ENCODE measurements at places on chromosomes 3 and 15. TPM values are rescaled to one million over a fixed set of nuclear protein-coding genes. Genes with fewer than 3 reads are reported as not detected.
A peak's percentile ranks its signal among the peaks of the same experiment; 100 is the strongest.

THRB gene
- total RNA-seq, result 8.4 TPM

RBP2 gene
- not detected for total RNA-seq

MASP1 gene
- 7.2 TPM for total RNA-seq

PML gene
- 20.9 TPM for total RNA-seq

- DNase-seq, result no peak
Observed at GRCh38 chr3:14288833-14289451, 110.3 kb downstream of the LSM3 start.

C3orf18 gene
- 5.3 TPM for total RNA-seq

LEKR1 gene
- total RNA-seq, result 8.4 TPM

LDHAL6B gene
- total RNA-seq, result 3.6 TPM

DNA sequence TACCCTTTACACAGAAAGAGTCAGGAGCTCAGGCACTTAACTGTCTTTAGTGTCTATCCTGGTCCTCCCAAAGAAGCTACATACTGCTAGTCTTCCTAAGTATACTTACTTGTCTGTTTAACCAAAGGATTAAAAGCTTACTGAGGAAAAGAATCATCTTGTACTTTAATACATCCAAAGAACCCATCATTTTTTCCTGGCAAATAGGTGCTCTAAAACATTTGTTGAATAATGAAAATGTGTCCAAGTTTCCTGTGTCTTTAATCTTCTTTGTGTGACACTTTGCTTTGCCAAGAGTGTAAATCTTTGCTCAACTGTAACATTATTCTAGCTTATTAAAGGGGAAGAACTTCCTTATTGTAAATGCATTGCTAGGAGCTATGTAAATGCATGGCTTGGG, 519.2 kb downstream of the OTOL1 start:
- no peak for DNase-seq

DNA sequence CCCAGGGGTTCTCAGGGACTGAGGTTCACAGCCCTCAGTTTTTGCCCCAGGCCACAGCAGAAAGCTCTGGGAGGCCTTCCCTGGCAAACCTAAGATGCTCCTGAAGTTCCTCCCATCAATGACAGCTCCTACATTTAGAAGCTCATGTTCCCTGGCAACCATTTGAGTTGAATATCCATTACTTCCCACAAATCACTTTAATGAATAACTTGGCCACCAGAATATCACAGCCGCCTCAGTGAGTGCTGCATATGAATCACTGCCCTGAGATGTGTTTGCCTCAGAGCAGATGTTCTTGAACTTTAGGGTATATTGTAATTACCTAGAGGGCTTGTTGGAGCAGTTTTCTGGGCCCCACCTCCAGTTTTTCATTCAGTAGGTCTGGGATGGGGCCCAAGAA, 27.4 kb downstream of the SLCO2A1 start:
- no peak for DNase-seq

DNA sequence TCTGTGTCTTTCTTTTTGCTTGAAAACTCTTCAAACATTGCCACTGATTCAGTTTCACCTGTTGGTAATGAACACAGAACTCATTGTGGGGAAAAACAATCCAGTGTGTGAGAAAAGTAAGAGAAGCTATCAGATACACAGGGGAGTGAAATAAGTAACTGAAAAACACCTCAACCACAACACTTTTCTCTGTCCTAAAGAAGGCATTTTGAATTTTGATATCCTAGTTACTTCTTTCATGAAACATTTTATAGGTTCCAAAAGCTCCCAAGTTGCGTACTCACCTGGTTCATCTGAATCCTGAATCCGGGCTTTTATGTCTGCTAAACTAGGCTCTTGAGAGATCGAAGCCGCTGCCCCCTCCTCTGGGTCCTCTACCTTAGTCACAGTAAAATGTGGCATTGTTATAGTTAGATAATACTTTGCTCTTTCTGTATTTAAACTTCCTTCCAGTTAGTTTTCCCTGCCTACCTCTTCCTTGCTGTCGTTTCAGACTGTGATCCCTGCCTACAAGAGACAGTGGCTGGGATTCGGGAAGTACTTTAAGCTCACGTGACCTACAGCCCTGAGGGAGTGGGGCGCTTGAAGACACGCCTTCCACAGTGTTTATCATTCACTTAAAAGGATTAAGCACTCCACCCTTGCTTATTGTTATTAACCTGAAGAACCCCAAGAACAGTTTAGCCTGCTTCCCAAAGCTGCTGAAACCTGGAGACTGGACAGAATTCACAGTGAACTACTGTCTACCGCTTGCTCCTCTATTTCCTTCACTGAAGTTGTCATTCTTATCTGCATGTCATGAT, 19.1 kb downstream of the SLC12A6 start:
- peak; percentile 75 for DNase-seq

DNA sequence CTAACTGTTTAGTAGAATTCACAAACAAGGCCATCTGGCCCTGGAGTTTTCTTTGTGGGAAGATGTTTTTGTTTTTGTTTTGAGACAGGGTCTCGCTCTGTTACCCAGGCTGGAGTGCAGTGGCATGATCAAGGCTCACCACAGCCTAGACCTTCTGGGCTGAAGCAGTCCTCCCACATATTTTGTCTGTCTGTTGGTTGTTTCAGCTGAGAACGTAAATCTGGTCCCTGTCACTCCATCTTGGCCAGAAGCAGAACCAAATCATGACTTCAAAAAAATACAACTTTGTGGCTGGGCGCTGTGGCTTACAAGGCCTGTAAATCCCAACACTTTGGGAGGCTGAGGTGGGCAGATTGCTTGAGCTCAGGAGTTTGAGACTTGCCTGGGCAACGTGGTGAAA, 27.1 kb downstream of the MRAS start:
- DNase-seq, result no peak

- DNase-seq, result no peak
Observed at GRCh38 chr3:193346259-193346658, 32.3 kb downstream of the ATP13A5 start.

DNA sequence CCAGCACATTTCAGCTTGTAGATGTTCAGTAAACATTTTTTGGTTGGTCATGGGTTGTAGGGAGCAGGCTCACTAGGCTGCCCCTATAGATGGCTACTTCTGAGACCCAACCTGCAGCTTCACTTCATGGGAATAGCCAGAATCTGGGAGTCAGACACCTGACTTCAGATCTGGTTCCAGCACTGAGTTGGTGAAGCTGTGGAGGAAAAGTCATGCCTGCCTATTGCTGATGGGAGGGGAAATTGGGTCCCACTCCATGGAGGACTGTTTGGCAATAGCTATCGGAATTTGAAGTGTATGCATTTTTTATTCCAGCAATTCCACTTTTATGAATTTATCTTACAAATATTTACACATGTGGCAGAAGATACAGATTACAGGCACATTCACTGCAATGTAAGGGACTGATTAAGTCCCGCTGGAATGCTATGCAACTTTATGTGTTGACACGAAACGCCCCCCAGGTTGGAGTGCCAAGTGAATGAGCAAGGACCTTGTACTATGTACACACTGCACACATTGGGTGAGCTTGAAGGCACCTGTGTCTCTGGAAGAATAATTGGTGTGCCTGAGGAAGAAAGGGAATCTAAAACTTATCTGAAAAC, 7.8 kb upstream of the CCR1 start:
- no peak for DNase-seq

TCAIM gene
- total RNA-seq, result 63.3 TPM

C3orf70 gene
- total RNA-seq, result 38.5 TPM

GRCh38 chr15:95972041-95972553, 358.4 kb upstream of the NR2F2 start:
- DNase-seq, result peak; percentile 98

- DNase-seq, result no peak
Observed at GRCh38 chr15:41079717-41080116, 36.4 kb downstream of the INO80 start.

TMEM41A gene
- 14.2 TPM for total RNA-seq

- no peak for DNase-seq
Observed at GRCh38 chr3:164962610-164963009, 115.7 kb downstream of the SI start.

REC114 gene
- total RNA-seq, result not detected

DNA sequence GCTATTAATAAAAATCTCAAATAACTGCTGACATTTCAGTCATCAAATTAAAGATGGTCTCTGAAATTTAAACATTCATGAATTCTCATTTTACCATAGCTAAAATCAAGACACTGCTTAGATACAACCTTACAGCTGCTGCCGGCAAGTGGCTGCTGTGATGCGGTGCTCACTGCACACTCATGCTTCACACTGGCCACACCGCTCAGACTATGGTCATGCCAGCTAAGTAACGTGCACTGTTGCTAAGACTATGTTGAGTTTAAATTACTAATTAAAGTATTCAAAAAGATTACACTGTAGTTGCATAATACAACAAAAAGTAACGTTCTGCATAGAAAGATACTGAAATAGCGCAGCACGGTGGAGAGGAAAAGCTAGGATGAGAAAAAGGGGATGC, 12.1 kb downstream of the ATP13A3 start:
- DNase-seq, result no peak

KBTBD13 gene
- not detected for total RNA-seq

- no peak for DNase-seq
Observed at GRCh38 chr3:169215461-169216352, 447.8 kb downstream of the MECOM start.

DNA sequence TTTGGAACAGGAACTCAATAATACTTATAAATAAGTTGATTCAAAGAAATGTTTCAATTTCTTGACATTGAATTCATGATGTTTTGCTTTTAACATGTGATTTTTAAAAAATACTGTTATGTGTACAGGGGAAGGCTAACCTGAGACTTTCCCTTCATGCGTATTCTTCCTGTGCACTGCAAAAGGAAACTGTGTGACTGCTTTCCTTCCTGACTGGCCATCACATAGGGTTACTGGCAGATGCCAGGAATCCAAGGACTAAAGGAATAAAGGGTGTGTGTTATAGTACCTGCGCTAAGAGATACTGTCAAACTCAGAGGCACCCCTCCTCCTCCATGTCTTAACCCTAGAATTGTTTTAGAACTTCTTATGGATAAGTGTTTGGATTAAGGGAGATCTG, 236.0 kb downstream of the UBE2E2 start:
- no peak for DNase-seq

PARP14 gene
- total RNA-seq, result 28.9 TPM

GRCh38 chr3:9804996-9805395, 5.1 kb upstream of the TTLL3 start:
- no peak for DNase-seq

GRCh38 chr3:124993466-124993865, 58.9 kb upstream of the MUC13 start:
- no peak for DNase-seq

DNA sequence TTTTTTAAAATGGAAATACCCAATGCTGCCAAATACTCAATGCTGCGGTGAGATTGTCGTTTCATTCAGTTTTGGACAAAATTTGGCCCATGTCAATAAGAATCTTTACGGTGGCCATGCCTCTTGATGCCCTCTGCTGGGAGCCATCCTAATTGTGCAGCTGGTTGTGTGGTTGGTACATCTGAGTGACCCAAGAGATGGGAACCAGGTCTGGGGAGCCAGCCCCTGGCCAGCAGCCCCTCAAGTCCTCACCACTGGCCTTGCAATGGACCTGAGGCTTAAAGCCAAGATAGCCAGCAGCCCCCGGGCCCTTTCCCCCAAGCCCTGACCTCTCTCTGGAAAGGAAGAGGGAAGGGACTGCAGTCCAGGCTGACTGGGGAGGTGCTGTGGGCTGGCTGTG, 36.4 kb upstream of the ESYT3 start:
- DNase-seq, result no peak

GRCh38 chr15:52191207-52191606, at the start of gene GNB5:
GNB5 (minus strand) TSS chr15:52191392; CDS start chr15:52184676, 6,716 bp downstream.
- no peak for DNase-seq

WDR72 gene
- total RNA-seq, result 5.1 TPM

GRCh38 chr15:58212909-58213526, 74.8 kb downstream of the AQP9 start:
- DNase-seq, result peak; percentile 14

- DNase-seq, result no peak
Observed at GRCh38 chr3:113698956-113699355, 2.5 kb upstream of the USF3 start.

DNA sequence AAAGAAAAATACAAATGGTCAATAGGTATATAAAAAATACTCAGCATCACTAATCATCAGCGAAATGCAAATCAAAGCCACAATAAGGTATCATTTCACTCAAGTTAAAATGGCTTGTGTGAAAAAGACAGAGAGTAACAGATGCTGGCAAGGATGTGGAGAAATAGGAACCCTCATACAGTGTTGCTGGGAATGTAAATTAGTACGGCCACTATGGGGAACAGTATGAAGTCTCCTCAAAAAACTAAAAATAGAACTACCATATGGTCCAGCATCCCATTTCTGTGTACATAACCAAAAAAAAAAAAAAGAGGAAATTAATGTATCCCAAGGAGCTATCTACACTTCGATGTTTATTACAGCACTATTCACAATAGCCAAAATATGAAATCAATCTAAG, 98.1 kb upstream of the TGFBR2 start:
- no peak for DNase-seq

EXD1 gene
- 1.4 TPM for total RNA-seq

DNA sequence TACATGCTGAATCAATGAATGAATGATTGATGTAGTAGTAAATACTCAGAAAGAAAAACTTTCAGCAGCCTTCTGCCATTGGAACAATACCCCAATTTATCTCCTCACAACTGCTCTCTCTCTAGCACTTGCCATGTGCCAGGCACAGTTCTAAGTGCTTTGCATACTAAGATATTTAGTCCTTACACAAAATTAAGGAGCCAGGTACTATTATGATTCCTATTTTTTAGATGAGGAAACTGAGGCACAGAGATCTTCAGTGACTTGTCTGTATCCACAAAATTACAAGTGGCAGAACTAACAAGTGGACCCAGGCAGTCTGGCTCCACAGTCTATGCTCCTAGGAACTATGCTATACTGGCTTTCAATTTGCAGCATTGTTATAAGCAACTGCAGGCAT, 279.2 kb downstream of the LSAMP start:
- DNase-seq, result no peak

GRCh38 chr3:111335512-111336303, 206.3 kb upstream of the CD96 start:
- no peak for DNase-seq
